ENCODE measurements at places on chromosomes 12 and 14. TPM values are rescaled to one million over a fixed set of nuclear protein-coding genes. Genes with fewer than 3 reads are reported as not detected.

MCRS1 gene
- polyA plus RNA-seq = 49.3 TPM

PTMS gene
- 140 TPM for polyA plus RNA-seq

ANO2 gene
- polyA plus RNA-seq = 0.14 TPM

IFNG-AS1 gene
- not detected for polyA plus RNA-seq

MYH6 gene
- not detected for polyA plus RNA-seq
